T47D (cell line): ENCODE measurements at places on chromosomes 13 and 19.

DNA sequence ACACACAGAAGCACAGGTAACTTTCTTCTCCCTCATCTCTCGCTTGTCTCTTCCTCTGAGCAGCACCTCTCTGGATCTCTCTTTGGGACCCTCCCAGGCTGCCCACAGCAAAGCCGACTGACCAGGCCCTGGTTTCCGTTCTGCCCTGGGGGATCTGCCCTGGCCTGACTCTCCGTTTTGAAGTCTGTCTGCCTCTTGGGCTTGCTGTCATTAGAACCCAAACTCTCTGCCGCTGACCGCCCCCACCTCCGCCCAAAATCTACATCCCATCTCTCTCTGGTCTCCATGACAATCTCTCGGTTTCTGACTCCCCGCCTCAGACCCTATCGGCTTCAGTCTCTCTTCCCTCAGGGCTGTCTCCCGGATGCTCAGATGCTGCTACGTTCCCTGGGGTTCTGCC, 6.9 kb downstream of the KCNC3 start:
- DNase-seq: no peak

DNA sequence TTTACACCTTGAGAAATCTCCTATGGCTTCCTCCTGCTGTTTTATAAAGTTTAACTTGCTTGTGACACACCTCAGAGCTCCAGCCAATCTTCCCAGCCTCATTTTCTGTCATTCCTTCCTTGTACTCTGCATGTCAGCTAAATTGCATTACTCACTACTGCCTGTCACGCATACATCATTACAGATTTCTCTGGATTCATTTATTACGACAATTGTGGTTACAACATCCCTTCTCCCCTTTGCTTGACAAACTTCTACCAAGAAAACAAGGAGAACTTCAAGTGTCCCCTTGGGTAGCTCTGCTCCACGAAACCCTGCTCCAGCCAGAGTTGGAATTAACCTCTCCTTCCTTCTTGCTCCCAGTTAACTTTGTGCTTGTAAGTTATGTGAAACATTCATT, 22.0 kb upstream of the GPR18 start:
- DNase-seq: no peak

- no peak for DNase-seq
Measured at GRCh38 chr13:52845766-52846566, 2.5 kb downstream of the PCDH8 start.

GRCh38 chr13:65825039-65825438, 1405.1 kb downstream of the PCDH9 start:
- DNase-seq: no peak

DNA sequence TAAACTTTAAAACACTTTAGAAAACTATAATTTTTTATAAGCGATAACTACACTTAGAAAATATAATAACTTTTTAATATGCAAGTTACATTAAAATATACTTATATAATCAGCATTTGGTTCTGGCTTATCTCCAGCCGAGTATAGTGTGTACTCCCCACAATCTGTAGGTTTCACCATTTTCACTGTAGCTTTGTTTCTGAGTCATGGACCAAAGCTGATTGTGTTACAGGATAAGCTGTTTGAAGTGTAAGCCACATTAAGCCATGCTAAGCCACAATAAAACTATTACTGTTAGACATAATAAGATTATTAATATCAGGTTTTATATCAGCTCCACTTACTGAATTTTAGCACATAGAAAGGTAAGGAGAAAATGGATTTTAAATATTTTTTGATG, 43.8 kb downstream of the CCDC122 start:
- DNase-seq: no peak

GRCh38 chr19:19321141-19321577, 530 bp downstream of the MAU2 start:
- DNase-seq: no peak

GRCh38 chr13:37263871-37264270, 158.4 kb upstream of the CSNK1A1L start:
- DNase-seq: no peak

GRCh38 chr19:33410915-33411401, 37.4 kb downstream of the CEBPG start:
- DNase-seq: peak; percentile 8

GRCh38 chr13:87244256-87244890, 426.8 kb upstream of the SLITRK5 start:
- DNase-seq: no peak

DNA sequence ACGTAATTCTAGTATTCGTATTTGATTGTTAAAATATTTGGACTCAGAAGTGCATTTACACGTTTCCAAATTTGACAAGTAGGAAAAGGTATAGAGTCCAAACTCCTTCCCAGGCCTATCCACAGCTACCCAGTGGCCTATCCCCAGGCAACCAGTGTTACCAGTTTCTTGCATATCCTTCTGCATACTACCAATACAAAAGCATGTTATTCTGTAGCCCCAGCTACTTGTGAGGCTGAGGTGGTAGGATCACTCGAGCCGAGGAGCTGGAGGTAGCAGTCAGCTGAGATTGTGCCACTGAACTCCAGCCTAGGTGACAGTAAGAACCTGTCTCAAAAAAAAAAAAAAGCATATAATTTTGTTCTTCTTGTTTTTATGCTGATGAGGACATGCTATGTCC, 67.1 kb downstream of the LRCH1 start:
- no peak for DNase-seq

- no peak for DNase-seq
Measured at GRCh38 chr19:10320602-10321416, 5.0 kb upstream of the FDX2 start.

- no peak for DNase-seq
Measured at GRCh38 chr19:49677901-49678674, 1.0 kb downstream of the PRMT1 start.

- peak; percentile 43 for DNase-seq
Measured at GRCh38 chr19:15323496-15324235, 8.7 kb downstream of the BRD4 start.

GRCh38 chr13:95559100-95559499, 6.6 kb downstream of the CLDN10 start:
- no peak for DNase-seq

DNA sequence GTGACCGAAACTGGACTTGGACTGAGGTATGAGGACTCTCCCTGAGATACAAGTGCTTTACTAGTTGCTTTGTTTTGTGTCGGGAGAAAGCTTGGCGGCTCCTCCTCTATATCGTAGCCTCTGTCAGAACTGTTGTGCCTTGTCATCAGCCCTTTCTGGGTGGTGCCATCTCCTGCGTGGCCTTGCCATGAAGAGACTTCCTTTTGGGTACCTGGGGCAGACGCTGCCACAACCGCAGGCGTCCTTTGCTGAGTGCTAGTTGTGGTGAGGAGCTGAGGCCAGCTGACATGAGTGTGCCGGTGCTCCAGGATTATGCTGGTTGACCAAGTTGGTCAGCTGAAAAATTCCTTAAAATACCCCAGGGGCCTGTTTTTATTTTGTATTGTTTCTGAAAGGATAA, 124.5 kb downstream of the AKAP11 start:
- DNase-seq: no peak

DNA sequence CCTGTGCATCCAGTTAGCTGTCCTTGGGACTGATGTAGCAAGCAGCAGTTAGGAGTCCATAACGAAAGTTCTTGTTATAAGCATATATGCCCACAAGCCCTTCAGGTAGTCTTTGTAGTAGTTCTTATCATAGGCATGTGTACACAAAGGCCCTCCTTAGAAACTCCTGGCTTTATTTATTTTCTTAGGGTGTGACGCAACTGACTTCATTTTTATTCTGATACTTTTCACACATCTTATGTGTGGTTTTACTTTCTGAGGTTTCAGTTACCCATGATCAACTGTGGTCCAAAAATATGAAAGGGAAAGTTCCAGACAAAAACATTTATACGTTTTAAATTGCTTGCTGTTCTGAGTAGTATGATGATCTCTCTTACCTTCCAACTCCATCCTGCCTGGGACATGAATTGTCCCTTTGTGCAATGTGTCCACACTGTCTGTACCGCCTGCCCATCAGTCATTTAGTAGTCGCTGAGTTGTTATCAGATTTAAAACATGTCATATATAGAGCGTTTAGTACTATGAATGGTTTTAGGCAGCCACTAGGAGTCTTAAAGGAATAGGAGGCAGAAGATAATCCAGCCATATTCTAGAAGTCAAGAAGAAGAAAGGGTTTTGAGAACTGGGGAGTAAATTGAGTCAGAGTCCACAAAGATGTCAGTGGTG, 19.4 kb downstream of the GPC5 start:
- no peak for DNase-seq

DNA sequence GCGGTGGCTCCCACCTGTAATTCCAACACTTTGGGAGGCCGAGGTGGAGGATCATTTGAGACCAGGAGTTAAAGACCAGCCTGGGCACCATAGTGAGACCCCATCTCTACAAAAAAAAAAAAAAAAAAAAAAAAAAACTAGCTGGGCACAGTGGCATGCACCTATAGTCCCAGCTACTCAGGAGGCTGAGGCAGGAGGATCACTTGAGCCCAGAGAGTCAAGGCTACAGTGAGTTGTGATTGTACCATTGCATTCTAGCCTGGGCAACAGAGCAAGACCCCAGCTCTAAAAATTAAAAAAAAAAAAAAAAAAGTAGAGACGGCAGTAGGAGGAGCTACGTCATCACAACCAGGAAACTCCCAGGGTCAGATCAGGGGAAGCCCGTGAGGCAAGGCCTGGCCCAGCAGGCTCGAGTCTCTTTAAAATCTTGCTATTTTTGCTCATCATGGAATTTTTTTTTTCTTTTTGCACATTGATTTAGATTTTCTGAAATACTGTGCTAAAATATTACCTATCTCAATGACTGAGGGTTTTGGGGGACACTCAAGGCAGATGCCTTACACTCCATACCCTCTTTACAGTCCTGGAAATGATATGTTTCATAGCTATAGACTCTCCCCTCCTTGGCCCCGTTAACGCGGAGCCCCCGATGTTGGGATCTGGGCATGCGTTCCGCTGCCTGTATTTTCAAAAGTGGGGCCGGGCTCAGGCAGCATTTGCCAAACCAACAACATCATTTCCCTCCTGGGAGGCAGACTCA, 44.4 kb upstream of the USE1 start:
- DNase-seq: no peak

DNA sequence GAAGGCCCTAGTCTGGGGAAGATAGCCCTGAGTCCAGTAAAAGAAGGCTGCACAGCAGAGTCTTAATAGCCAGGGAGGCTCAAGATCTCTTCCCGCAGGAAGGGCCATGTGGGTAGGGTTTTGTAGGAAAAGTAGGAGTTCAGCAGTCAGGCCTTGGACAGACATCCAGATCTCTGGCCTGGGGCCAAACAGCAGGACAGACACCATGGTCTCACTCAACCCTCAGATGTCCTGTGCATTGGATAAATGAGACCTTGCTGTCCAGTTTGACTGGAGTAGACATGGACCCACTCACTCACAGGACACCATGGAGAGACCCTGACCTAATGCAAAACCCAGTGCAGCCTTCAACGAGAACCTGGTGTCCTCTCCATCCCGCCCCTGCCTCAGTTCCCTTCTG, 3.9 kb downstream of the OCEL1 start:
- DNase-seq: no peak

GRCh38 chr19:5692723-5693194, 2.7 kb downstream of the RPL36 start:
- DNase-seq: no peak

DNA sequence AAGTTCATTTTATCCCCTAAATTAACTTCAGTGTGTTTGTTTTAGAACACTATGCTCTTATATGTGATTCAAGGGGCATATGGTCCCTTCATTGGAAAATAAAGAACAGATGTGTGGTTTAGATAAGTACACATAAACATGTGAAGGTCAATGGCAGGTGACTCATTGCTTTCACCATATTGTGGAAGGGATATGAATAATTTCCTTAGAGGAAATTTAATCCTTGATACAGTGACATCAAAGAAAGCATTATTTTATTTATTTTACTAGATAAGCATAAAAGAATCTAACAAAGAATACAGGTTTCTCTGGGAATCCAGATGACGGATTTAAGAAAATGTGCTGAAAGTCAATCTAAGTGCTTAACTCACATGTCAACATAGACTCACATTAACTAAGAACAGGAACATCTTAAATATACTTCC, 373.5 kb downstream of the KCTD12 start:
- no peak for DNase-seq

- DNase-seq: no peak
Measured at GRCh38 chr13:64510747-64511146, 2719.4 kb downstream of the PCDH9 start.

- no peak for DNase-seq
Measured at GRCh38 chr13:93505104-93505952, 278.7 kb downstream of the GPC6 start.

DNA sequence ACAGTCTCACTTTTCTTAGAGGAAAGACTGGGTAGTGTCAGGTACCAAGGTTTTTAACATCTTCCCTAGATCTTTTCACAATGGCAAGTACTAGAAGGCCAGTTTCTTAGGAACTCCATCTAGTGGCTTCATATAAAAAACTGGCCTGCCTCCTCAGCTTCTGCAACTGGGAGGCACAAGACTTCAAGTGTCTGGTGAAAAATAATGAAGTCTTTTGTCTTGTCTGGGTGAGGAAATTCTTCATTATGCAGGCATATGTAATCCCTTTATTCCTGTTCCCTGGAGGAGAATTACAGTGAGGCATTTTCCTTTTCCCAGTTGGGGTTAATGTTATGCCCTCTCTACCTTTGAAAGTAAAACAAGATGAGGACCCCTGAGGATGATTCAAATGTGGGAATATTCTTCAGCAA, 300.5 kb downstream of the NALCN start:
- DNase-seq: peak; percentile 29

DNA sequence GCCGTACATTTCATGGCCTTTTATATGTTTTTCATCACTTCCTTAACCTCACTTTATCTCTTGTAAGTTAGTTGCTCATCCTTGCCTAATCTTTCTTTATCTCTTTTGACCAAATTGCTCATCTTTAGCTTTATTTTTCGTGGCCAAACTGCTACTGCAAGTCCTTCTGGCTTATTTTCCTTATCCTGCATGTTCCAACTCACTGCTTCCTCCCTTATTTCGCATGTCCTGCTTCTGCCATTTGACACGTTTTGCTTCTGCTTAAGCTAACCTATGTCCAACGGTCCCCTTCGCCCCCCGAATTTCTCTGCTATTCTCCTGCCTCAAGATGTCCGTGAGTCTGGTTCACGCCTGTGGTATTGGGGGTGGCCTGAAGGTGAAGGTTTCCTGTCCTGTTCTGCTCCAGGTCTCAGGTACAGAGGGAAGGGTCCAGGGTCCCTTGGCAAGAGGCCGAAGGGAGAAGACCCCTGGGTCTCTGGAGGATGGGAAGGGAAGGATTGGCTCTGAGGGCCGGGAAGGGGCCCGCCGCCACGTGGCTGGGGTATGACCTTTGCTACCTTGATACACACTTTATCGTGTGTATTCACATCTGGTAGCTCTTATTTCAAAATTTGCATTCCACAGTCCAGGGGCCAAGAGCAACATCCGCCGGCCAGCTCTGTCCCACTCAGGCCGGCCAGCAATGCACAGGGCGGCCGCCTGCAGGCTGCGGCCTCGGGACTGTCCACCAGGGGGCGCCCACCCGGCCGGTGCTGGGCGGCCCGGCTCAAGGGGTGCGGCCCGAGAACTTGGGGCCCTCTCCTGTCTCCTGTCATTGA, 2.9 kb upstream of the C19orf85 start:
- peak; percentile 50 for DNase-seq

DNA sequence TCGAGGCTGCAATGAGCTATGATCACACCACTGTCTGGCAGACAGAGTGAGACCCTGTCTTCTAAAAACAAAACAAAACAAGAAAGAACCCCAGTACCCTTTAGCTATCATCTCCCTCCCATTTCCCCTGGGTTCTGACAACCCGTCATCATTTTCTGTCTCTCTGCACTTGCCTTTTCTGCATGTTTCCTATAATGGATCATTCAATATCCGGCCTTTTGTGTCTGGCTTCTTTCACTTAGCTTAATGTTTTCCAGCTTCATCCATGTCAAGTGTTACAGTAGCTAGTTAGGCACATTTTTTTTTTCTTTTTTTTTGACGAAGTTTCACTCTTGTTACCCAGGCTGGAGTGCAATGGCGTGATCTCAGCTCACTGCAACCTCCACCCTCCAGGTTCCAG, 16.5 kb downstream of the AP2S1 start:
- DNase-seq: no peak
